ENCODE measurements at places on chromosomes 13 and 19. TPM values are rescaled to one million over a fixed set of nuclear protein-coding genes. Genes with fewer than 3 reads are reported as not detected.

SHISA7 gene
- total RNA-seq = 0.17 TPM

DNA sequence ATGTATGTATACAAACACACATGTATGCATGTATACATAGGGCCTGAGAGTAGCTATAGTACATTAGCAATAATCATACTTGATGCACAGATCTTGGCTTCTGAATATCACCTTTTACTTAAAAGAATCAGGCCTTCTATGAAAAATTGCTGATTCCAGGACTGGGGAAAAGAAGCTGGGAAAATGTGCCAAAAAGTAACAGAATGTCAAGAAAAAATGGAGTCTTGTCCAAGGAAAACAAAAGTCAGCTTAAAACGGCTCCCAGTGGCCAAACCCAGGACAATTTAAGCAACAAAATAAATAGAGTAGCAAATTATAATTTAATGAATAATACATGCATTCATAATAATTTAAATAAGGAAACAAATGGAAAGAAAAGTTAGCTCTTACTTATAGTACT is 2104.9 kb downstream of the PCDH9 start:
- H3K4me1 ChIP-seq = no peaks in the 10 kb centered on the region
- no peak overlapping the region for H3K27ac ChIP-seq
- H3K36me3 ChIP-seq = no peaks in the 10 kb centered on the region
- no peak overlapping the region for H3K4me3 ChIP-seq

DNA sequence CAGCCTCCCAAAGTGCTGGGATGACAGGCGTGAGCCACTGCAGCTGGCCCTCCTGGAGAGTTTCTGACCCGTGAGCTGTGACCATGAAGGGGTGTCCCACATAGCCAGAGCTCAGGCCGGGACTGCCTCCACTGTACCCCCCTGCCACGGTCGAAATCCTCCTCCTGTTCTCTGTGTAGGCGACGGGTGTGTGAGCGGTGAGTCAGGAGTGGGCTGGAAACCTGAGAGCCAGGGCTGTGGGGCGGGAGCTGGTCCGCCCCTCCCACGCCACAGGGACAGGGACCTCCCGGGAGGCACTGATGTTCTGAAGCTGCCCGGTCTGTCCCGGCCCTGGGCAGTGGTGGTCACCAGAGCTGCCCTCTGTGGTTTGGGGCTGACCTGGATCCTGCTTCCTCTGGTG is 3.9 kb downstream of the WDR18 start:
- no peak overlapping the region for H3K4me3 ChIP-seq
- H3K4me1 ChIP-seq = peaks cover 13% of the 10 kb centered on the region
- no peaks in the 10 kb centered on the region for H3K27me3 ChIP-seq
- H3K27ac ChIP-seq = no peak overlapping the region

DNA sequence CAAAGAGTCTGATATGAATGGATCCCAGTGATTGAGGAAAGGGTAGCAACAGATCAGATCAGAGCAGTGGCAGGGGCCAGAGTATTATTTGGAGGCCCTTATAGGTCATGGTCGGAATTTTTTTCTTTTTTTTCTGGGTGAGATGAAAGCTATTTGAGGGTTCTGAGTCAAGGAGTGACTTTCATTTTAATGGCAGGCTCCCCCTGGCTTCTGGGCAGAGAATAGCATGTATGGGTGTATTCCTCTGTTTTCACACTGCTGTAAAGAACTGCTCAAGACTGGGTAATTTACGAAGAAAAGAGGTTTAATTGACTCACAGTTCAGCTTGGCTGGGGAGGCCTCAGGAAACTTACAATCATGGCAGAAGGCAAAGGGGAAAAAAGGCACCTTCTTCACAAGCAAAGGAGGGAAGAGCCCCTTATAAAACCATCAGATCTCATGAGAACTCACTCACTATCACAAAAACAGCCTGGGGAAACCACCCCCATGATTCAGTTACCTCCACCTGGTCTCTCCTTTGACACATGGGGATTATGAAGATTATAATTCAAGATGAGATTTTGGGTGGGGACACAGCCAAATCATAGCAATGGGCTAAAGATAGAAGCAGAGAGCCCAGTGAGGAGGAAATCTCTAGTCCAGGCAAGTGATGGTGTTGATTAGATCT is 3.0 kb upstream of the SLC6A16 start:
- H3K27me3 ChIP-seq = no peaks in the 10 kb centered on the region
- H3K4me1 ChIP-seq = peaks cover 53% of the 10 kb centered on the region
- peaks cover 9% of the 10 kb centered on the region for H3K36me3 ChIP-seq
- H3K27ac ChIP-seq = peak overlapping the region; percentile 40
- H3K4me3 ChIP-seq = peak overlapping the region; percentile 3
- DNase-seq = peak; percentile 52

ZNF471 gene
- total RNA-seq = 1.4 TPM

GRCh38 chr19:35216016-35216832 is 12.3 kb downstream of the FAM187B start:
- H3K27me3 ChIP-seq = no peaks in the 10 kb centered on the region
- H3K4me3 ChIP-seq = no peak overlapping the region
- peaks cover 13% of the 10 kb centered on the region for H3K36me3 ChIP-seq
- peak overlapping the region; percentile 36 for H3K27ac ChIP-seq
- peaks cover 59% of the 10 kb centered on the region for H3K4me1 ChIP-seq

GRCh38 chr19:17647071-17648020 is 40.8 kb downstream of the UNC13A start:
- H3K27ac ChIP-seq = no peak overlapping the region
- no peaks in the 10 kb centered on the region for H3K4me1 ChIP-seq
- no peak for DNase-seq
- no peaks in the 10 kb centered on the region for H3K36me3 ChIP-seq
- H3K4me3 ChIP-seq = no peak overlapping the region
- H3K27me3 ChIP-seq = peaks cover 5% of the 10 kb centered on the region

DNA sequence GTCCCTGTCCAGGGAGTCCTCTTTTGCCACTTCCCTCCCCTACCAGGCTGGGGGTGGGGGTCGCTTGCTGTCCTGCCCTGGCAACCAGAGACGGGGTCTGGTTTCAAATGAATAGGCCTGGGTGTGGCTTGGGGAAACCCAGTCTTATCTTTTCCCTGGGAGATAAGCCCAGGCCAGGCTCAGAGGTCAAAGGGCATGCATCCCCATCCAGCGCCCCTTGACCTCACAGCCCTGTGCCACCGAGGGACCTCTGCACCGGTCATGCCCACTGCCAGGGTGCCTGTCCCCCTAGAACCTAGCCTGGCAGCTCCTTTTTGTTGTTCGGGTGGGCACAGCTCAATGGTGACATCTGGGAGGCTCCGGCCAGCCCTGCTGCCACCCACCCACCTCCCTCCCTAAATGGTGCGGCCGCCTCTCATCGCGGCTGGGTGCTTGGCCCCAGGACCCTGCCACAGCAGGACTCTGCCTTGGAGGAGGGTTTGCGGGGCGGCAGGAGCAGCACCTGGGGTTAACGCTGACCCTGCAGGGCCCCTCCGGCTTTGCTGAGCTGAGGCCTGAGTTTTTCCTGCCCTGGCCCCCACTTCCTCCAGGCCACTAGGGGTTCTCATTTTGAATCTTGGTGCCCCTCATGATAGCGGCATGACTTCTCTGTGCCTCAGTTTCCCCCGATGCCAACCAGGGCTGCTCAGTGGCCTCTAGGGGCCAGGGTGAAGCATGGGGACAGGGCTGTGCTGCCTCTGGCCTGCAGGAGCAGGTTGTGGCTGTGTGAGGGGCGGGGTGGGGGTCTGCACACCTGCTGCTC is 2.9 kb upstream of the CERS1 start:
- H3K27me3 ChIP-seq = peaks cover 24% of the 10 kb centered on the region
- no peak overlapping the region for H3K27ac ChIP-seq
- no peak for DNase-seq
- peaks cover 11% of the 10 kb centered on the region for H3K4me1 ChIP-seq
- no peak overlapping the region for H3K4me3 ChIP-seq
- H3K36me3 ChIP-seq = no peaks in the 10 kb centered on the region

PEG3 gene
- total RNA-seq = 0.05 TPM

DNA sequence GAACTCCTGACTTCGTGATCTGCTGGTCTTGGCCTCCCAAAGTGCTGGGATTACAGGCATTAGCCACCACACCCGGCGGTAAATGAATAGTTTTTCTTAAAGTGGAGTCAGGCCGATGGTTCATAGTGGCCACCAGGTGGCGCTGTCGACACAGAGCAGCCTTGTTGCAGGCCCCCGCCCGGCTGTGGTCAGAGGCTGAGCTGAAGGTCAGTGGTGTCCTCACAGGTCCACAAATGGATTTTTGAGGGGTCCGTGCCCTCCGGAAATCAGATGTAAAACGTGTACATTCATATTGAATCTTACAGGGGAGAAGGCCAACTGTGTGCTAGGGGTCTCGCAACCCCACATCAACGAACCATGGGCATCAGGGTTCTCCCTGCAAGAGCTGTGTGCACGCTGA is 13.4 kb upstream of the WDR18 start:
- H3K27ac ChIP-seq = peak overlapping the region; percentile 85
- no peak overlapping the region for H3K4me3 ChIP-seq
- H3K36me3 ChIP-seq = peaks cover 25% of the 10 kb centered on the region
- no peaks in the 10 kb centered on the region for H3K4me1 ChIP-seq

DNA sequence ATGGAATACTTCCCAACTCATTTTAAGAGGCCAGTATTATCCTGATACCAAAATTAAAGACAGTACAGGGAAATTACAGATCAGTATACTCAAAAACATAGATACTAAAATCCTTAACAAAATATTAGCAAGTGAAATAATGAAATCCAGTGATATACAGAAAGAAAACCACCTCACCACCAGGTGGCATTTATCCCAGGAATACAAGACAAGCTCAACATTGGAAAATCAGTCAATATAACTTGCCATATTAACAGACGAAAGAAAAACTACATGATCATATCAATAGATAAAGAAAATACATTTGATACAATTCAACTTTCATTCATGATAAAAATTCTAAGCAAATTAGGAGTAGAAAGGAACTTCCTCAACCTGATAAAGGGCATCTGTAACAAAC is 6.7 kb upstream of the GNA15 start:
- H3K36me3 ChIP-seq = no peaks in the 10 kb centered on the region
- H3K27me3 ChIP-seq = peaks cover 7% of the 10 kb centered on the region
- no peak overlapping the region for H3K27ac ChIP-seq
- no peak overlapping the region for H3K4me3 ChIP-seq

LILRB2 gene
- total RNA-seq = not detected

DNA sequence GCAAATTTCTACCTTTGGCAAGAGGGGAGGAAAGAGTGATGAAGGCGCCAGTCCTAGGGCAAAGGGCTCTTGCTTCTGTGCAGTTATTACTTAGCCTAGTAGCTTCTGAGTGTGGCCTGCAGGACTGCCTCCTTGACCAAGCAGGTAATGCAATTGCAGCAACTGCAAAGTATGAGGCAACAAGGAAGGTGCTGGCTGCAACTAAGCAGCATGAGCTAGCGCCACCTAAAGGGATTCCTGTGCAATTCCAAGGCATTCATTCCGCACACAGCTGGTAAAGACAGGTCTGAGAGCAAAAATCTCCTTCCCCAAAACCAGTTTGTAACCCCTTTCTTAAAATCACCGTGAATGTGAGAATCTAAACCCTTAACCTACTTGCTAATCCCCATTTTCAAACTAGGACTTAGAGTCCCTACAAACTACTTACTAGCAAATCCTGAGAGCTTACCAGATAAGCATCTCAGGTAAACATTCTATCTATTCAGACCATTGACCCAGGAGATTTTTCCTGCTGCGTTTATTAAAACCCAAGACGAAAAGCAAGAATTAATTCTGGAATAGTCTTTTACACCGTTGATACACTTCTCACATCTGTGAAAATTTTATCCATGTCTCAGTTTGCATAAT is 62.9 kb downstream of the DCT start:
- H3K4me1 ChIP-seq = peaks cover 71% of the 10 kb centered on the region
- no peak for DNase-seq
- H3K36me3 ChIP-seq = peaks cover 18% of the 10 kb centered on the region
- no peaks in the 10 kb centered on the region for H3K27me3 ChIP-seq
- H3K27ac ChIP-seq = no peak overlapping the region

GRCh38 chr13:49053215-49053614 is 77.5 kb downstream of the FNDC3A start:
- H3K4me1 ChIP-seq = peaks cover 25% of the 10 kb centered on the region
- H3K27me3 ChIP-seq = no peaks in the 10 kb centered on the region
- DNase-seq = no peak
- no peak overlapping the region for H3K4me3 ChIP-seq
- H3K36me3 ChIP-seq = peaks cover 6% of the 10 kb centered on the region
- no peak overlapping the region for H3K27ac ChIP-seq

DNA sequence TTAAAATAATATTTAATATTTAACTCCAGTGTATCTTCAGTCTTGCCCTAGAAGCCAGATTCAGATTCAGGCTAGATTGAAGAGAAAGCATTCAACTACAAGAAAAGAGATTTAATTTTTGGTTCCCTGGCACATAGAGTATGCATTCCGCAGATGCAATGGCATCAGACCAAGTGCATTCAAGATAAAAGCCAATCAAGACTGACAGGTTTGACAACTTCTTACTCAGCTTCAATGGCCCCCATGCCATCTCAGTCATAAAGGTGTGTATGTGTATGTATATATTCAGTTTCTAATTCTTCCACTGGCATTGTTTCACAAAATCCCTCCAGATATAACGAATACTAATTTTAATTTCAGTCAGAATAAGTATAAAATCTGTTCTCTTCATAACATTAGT is 650.8 kb upstream of the GPC6 start:
- no peak overlapping the region for H3K27ac ChIP-seq
- no peak overlapping the region for H3K4me3 ChIP-seq
- no peaks in the 10 kb centered on the region for H3K4me1 ChIP-seq

- no peak overlapping the region for H3K4me3 ChIP-seq
- H3K4me1 ChIP-seq = no peaks in the 10 kb centered on the region
- H3K36me3 ChIP-seq = no peaks in the 10 kb centered on the region
- no peak overlapping the region for H3K27ac ChIP-seq
Measured at GRCh38 chr19:28581468-28581770, 631.5 kb downstream of the UQCRFS1 start.

DNA sequence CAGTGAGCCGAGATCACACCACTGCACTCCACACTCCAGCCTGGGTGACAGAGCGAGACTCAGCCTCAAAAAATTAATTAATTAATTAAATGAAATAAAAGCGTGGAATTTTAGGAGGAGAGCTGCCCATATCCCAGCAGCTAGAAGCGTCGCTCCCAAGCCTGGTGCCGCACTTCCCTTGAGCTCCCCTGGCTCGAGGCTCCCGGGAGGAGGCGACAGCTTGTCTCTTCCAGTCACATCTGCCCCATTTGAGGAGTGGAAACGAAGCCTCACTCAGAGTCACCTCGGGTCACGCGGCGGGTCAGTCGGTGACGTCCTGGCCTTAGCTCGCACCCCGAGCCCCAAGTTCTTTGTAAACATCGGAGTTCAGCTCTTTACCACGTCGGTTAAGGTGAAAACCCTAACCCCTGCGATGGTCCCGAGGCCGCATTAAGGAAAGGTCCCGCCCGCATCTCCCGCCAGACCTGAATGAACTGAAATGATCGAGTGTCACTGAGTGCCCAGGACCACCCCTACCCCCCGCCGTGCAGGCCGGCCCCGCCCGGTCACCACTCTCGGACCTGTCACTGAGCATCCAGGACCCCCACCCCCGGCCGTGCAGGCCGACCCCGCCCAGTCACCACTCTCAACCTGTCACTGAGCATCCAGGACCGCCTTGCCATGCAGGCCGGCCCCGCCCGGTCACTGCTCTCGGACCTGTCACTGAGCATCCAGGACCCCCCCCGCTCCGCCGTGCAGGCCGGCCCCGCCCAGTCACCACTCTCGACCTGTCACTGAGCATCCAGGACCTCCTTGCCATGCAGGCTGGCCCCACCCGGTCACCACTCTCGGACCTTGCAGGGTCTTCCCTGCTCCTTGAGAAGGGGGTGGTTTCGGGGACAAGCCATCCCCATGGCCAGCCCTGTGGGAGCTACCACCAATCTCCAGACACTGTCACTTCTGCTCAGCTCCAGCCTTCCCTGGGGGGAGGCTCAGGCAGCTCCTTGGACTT is 176.9 kb downstream of the KDM4B start:
- H3K4me1 ChIP-seq = peaks cover 8% of the 10 kb centered on the region
- no peaks in the 10 kb centered on the region for H3K36me3 ChIP-seq

GRCh38 chr19:56111601-56112312 is 9.3 kb downstream of the ZNF787 start:
- H3K4me1 ChIP-seq = peaks cover 68% of the 10 kb centered on the region
- H3K27ac ChIP-seq = peak overlapping the region; percentile 70
- no peaks in the 10 kb centered on the region for H3K27me3 ChIP-seq
- H3K4me3 ChIP-seq = peak overlapping the region; percentile 56
- DNase-seq = peak; percentile 59
